ENCODE measurements at places on chromosomes 2 and 18. TPM values are rescaled to one million over a fixed set of nuclear protein-coding genes. Genes with fewer than 3 reads are reported as not detected.

Gene UNC80
- total RNA-seq, result 0.55 TPM

Gene TIGD1
- 5.7 TPM for total RNA-seq

Gene AQP12B
- total RNA-seq, result not detected

Gene EFR3B
- 8.0 TPM for total RNA-seq

Gene NTSR2
- not detected for total RNA-seq

All from endodermal cell (in vitro differentiated cells).